ENCODE measurements at places on chromosomes 16 and 17. TPM values are rescaled to one million over a fixed set of nuclear protein-coding genes. Genes with fewer than 3 reads are reported as not detected.

Gene C17orf67
- 1.0 TPM for total RNA-seq

Gene ANKRD40CL
- total RNA-seq = not detected

Gene MT1F
- total RNA-seq = 8.2 TPM

Gene KRTAP9-4
- not detected for total RNA-seq

Gene SCARF1
- 17.1 TPM for total RNA-seq

Gene OTOA
- total RNA-seq = 0.10 TPM

Gene TBX6
- total RNA-seq = 1.4 TPM

Gene TADA2A
- total RNA-seq = 23.4 TPM

Gene NXPH3
- total RNA-seq = 1.8 TPM

Gene C16orf54
- 0.72 TPM for total RNA-seq

Gene SMIM36
- not detected for total RNA-seq

Gene FXR2
- 47.8 TPM for total RNA-seq

Gene HSD17B2
- 3.4 TPM for total RNA-seq

Gene SMTNL2
- 174 TPM for total RNA-seq

Gene SLC5A10
- total RNA-seq = not detected

Gene TBC1D3C
- total RNA-seq = not detected

Gene CCL5
- 3.5 TPM for total RNA-seq

Gene ZNF750
- total RNA-seq = 7.6 TPM

Gene NOL3
- 40.4 TPM for total RNA-seq

Gene C17orf78
- total RNA-seq = not detected

Gene KRTAP4-5
- total RNA-seq = not detected

Gene RFWD3
- total RNA-seq = 22.7 TPM

Gene CYB561
- 17.4 TPM for total RNA-seq

Gene IRF8
- 12.2 TPM for total RNA-seq

Gene WDR81
- 19.4 TPM for total RNA-seq

Gene ZNF629
- 10.8 TPM for total RNA-seq

Gene STX1B
- 0.92 TPM for total RNA-seq

Gene ZPBP2
- total RNA-seq = not detected

Gene ATP2A3
- total RNA-seq = 16.8 TPM

Gene RCVRN
- total RNA-seq = not detected

Gene CARD14
- total RNA-seq = 14.9 TPM

Gene KRT32
- total RNA-seq = not detected

Gene KRT39
- total RNA-seq = 1.8 TPM
